ENCODE measurements at places on chromosomes 13 and 19.

DNA sequence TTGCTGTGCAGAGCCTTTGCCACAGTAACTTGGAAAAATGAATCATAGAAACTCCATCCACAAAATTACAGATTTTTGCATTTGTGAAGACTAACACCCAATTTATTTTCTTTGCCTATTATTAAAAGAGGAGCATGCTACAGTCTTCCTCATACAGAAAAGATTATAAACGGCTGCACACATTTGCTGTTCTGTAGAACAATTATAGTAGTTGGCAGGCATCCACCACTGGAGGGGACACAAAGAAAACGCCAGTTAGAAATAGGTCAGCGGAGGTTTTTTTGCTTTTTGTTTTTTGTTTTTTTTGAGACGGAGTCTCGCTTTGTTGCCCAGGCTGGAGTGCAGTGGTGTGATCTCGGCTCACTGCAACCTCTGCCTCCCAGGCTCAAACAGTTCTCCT is 51.6 kb downstream of the SACS start:
- DNase-seq, result no peak

GRCh38 chr13:39663508-39663907 is 8.0 kb downstream of the COG6 start:
- no peak for DNase-seq

GRCh38 chr13:23175920-23176319 is 4.9 kb upstream of the SGCG start:
- DNase-seq, result no peak

DNA sequence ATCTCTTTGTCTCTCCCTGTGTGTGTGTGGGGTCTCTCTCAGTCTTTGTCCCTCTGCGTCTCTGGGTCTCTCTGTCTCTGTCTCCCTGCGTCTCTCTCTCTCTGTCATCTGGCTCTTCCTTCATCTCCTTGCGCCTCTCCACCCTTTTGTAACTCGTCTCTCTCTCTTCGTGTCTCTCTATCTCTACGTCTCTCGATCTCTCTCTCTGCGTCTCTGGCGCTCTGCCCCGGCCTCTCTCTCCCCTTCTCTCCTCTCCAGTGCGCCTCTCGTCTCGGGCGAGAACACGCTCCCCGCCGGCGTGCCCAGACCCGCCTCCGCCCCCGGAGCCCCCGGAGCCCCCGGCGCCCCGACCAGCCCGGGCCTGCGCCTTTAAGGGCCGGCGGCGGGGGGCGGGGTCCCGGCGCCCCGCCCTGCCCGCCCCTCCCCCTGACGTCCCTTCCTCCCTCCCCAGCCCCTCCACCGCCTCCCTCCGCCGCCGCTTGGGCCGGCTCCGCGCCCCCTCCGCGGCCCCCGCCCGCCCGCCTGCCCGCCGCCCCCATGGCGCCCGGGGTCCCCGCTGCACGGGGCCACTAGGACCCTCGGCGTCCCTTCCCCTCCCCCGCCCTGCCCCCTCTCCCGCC is at the start of gene MARK4:
Gene MARK4, plus strand, starts transcription at position 440 of the 620 bp plus-strand sequence. CDS start 318 bp downstream, outside the sequence.
- peak; percentile 67 for DNase-seq

DNA sequence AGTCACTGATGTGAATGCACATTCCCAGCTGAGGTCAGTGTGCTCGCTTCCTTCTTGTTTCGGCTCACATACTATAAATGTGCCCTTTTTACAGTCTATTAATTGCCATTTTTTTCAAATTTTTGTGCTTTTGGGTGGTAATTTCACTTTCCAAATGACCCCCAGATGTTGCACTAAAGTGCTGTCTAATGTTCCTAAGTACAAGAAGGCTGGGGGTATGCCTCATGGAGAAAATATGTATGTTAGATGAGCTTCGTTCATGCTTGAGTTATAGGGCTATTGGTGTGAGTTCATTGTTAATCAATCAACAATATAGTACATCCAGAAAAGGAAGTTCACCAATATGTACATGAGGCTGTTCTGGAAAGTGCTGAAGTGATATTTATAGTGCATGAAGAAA is 84.7 kb downstream of the KL start:
- no peak for DNase-seq

- DNase-seq, result no peak
Measured at GRCh38 chr13:48216204-48216711, 16.7 kb upstream of the ITM2B start.

GRCh38 chr13:75507027-75508001 is 25.3 kb upstream of the TBC1D4 start:
- DNase-seq, result no peak

DNA sequence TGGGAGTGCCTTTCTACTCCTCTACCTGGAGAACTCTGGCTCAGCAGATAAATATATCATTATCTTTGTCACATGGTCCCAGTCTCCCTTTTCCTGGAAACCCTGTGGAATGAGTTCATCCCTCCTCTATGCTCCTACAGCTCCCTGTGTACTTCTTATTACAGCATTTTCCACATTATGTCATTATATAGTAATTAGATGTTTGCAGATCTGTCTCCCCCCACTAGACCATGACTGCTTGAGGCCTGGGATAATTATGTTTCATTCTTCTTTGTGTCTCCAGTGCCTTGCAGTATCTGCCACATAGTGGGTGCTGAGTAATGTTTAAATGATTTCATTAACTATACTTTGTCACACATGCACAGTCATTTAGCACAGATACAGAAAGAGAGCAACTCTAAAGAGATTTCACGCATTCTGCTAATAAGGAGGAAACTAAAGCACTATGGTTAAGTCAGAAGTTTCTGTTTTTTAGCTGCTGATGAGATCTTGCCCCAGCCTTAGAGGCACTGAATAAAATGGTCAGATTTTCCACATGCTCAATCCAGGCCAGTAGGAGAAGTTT is 66.1 kb upstream of the DIAPH3 start:
- DNase-seq, result no peak

DNA sequence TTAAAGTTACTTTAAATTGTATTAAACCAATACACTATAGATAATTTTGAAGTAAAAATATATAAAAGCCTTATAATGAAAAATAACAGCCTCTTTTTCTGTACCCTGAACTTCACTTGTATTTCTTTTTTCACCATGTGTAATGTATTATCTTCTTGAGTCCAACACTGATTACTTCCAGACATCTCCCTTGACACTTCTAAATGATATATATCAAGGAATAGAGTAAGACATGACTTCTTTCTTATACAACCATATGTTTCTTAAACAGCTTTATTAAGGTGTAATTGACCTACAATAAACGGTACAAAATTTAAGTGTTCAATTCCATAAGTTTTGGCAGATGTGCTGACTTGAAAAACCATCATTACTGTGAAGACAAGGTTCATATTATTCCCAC is 531.9 kb downstream of the OLFM4 start:
- DNase-seq, result no peak

GRCh38 chr13:110529522-110530311 is 31.8 kb downstream of the RAB20 start:
- no peak for DNase-seq

DNA sequence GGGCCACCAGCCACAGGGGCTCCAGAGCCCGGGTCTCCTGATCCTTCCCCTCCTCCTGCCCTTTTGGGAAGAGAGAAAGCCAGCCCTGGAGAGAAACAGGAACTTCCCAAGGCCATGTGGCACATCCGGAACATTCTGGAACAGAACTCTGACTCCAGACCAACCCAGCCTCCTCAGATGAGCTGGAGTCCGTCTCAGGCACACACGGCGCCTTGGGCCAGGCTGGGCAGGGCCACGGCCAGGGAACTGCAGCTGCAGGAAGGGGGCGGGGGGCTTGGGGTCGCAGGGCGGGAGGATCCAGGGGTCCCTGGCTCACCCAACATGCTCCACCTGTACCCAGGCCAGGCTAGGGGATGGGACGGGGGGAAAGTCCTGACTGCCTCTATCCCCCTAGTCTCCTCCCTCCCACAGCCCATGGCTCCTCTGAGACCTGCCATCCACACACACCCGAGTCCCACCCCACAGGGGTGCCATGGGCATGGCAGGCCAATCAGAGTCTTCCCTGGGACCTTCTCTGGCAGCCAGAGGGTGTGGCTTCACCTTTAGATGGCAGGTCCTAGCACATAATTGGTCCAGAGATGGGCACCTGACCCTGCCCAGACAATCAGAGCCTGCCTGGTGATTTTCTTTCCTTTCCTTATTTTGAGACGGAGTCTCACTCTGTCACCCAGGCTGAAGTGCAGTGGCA is 22.9 kb downstream of the SBNO2 start:
- no peak for DNase-seq

DNA sequence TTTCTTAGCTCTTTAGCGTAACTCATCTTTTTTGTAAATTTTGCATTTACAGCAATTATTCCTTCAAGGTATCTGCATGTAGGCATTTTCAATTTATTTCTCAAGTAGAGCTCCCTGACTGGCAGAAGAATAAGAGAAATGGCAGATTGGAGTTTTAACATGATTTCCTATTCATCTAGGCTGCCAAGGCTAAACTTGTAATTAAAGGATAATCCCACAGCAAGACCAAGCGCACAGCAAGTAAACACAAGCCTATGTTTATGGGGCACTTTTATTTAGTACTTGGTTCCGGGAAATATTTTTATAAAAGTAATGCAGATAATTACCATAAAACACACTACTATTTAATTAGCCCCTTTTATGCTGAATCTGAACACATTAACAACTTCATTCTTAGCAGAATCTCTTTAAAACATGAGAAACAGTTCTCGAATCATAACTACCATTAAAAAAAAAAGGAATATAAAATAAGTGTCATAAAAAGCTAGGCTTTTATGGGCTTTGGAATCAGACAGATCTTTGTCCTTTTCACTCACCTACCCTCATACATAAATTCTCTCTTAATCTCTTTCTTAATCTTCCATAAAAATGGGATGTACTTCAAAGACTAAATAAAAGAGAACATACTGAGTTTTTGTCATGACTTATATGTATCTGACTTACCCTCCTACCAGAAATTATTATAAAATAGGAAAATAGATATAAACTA is 961.6 kb upstream of the MIR17HG start:
- no peak for DNase-seq

DNA sequence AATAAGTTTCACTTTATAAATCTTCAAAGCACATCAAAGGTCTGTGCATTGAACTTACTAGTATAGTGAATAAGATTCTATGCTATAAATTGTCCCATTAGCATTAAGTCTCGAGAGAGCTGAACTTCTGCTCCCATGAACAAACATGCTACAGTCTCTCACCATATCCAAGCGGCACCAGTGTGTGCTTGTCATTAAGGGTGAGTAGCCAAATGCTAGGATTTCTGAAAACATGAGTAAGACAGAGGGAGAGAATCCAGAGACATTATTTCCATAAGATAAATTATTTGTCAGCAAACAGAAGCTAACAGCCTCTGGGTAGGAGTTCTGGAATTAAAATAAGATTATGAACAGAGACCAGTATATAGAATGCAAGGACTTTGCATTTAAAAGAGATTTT is 2882.5 kb downstream of the PCDH9 start:
- DNase-seq, result no peak

DNA sequence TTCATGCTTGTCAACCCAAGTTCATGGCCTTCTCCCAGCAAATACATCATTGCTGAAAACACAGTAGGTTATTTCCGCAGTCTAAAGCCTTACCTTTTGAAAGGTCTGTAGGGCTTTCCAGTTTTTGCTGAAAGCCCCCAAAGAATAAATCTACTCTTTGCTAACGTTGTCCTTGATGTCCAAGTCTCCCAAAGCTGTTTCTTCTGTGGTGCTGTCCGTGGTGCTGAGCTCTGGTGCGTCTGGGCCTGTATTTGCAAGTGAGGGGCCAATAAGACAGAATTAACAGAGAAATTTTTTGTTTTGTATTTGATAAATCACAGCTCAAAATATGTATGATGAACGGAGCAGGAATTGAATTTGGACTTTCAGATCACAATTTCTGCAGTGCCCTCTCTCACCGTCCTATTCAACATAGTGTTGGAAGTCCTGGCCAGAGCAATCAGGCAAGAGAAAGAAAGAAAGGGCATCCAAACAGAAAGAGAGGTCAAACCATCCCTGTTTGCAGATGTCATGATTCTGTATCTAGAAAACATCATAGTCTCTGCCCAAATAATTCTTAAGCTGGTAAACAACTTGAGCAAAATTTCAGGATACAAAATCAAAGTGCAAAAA is 9.8 kb upstream of the LGALS16 start:
- peak; percentile 2 for DNase-seq

DNA sequence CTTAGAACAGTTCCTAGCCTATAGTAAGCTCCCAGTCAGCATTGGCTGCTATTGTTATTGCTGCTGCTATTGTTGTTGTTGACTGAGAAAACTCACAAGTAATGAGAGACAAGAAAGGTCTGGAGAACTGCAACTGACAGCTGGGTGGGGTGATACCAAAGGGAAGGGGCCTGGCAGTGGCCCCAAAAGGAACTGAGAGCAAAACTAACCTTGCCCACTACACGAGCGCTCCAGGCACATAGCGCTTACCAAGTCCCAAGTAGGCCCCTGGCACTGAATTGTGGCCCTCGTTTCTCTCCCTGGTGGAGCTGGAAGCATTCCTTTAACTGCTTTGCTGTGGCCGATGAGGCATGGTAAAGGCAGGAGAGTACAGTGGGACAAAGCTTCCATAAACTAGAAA is 59.7 kb downstream of the KCTD12 start:
- no peak for DNase-seq

DNA sequence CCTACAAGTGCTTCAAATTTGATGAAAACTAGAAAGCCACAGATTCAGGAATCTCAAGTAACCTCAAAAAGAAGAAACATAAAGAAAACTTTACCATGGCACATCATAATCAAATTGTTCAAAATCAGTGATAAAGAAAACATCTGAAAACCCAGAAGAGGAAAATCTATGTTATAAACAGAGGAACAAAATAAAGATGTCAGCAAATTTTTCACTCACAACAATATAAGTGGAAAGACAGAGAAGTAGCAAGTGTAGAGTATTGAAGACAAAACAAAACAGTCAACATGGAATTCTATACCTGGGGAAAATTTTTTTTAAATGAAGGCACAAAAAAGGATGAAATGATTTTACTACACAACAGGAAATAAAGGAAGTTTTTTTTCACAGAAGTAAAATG is 470.9 kb downstream of the DACH1 start:
- DNase-seq, result no peak

GRCh38 chr13:114105521-114106225 is 26.8 kb downstream of the RASA3 start:
- no peak for DNase-seq

Measured in COLO829 (cell line).